ENCODE measurements at places on chromosomes 7 and 10.

- no peak for DNase-seq
Observed at GRCh38 chr10:95688648-95689047, 5.1 kb downstream of the TCTN3 start.

DNA sequence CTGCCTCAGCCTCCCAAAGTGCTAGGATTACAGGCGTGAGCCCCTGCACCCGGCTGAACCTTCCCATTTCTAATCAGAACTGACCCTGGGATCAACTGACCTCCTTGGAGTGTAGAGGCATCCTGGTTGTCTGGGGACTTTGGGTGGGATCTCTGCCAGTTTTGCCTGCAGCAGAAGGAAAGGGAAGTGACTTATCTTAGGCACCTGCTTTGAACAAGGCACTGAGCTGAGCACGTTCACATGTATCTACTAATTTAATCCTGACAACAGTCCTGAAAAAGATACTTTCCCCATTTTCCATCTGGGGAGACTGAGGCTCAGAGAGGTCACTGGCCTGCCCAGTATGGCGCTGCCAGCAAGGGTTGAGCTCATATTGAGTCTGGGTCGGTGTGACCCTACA, 153.4 kb downstream of the CUX1 start:
- no peak for DNase-seq

DNA sequence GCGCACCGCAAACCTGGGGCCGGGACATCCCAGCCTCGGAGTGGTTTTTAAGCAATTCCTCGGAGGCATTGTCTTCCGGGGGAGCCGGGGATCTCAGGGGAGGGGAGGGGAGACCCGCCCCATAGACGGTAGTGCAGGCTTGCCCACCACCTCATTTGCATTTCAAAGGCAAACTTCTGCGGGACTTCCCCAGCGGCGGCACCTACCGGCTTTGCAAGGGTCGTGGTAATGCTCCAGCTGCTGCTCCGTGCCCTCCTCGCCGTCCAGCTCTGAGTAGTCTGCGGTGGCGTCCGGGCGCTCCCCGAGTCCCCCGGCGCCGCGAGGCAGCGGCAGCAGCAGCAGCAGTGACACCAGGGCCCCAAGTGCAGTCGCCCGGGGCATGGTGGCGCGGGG, 425 bp downstream of the TLL2 start:
- no peak for DNase-seq

DNA sequence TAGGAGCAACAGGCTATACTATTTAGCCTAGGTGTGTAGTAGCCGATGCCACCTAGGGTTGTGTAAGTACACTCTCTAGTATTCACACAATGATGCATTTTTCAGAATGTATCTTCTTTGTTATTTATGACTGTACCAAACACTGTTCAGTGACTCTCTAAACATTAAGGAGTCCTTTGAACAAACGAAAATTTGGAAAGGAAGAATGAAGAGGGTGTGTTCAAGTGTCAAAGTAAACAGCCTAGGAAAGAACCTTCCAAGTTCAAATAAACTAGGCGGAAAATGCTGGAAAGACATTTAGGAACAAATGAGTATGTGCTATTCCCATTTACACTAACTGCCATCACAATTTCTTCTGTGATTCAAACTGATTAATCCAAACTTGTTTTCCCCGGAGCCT, 142.4 kb downstream of the CHCHD3 start:
- no peak for DNase-seq

- DNase-seq, result no peak
Observed at GRCh38 chr10:60497364-60497763, 107.7 kb upstream of the ANK3 start.

GRCh38 chr10:126062131-126063032, 166.0 kb downstream of the FANK1 start:
- no peak for DNase-seq

DNA sequence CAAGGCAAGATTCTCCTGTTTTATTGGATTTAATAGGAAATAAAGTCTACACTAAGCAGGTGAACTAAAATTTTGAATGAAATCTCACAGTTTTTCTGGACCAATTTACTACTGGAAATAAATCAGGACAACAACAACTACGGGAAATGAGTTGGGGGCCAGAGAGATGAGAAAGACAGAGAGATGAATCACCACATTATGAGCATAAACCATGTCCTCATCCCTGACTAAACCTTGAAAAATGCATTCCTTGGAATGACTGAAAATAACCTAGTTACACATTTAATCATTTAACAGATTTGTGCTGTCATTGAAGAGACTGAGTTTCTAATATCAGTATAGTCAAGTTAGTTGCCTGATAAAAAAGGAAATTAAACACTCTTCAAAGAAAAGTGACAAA, 608.4 kb upstream of the KCND2 start:
- no peak for DNase-seq

GRCh38 chr10:109393425-109393824, 529.9 kb downstream of the XPNPEP1 start:
- no peak for DNase-seq

- no peak for DNase-seq
Observed at GRCh38 chr7:114939484-114940097, 17.7 kb downstream of the MDFIC start.

DNA sequence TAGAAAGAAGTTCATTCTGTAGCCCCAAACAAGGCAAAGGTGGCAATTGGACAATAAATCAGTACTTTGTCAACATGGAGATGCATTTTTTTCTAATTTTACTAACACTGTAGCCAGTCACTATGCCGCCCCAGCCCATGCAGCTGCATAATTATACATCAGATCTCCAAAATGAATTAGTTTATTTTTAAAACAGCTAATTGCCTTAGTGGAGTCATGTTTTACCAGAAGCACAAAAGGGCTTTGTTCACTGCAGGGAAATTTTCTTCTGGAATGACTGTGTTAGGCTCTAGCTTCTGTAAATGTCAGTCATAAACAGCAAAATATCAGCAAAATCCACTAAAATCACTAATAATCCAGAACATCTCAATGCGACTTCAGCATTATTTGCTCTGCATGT, 20.1 kb upstream of the HDAC9 start:
- no peak for DNase-seq

- no peak for DNase-seq
Observed at GRCh38 chr10:47361293-47361692, 13.1 kb downstream of the RBP3 start.

- DNase-seq, result no peak
Observed at GRCh38 chr10:78025685-78026364, 3.5 kb downstream of the POLR3A start.

DNA sequence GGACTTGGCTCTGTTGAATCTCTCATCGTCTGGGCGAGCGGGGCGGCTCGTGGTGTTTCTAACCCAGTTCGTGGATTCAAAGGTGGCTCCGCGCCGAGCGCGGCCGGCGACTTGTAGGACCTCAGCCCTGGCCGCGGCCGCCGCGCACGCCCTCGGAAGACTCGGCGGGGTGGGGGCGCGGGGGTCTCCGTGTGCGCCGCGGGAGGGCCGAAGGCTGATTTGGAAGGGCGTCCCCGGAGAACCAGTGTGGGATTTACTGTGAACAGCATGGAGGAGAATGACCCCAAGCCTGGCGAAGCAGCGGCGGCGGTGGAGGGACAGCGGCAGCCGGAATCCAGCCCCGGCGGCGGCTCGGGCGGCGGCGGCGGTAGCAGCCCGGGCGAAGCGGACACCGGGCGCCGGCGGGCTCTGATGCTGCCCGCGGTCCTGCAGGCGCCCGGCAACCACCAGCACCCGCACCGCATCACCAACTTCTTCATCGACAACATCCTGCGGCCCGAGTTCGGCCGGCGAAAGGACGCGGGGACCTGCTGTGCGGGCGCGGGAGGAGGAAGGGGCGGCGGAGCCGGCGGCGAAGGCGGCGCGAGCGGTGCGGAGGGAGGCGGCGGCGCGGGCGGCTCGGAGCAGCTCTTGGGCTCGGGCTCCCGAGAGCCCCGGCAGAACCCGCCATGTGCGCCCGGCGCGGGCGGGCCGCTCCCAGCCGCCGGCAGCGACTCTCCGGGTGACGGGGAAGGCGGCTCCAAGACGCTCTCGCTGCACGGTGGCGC, at the start of gene EN2:
Gene EN2 (plus strand): TSS at position 19 of the 767 bp plus-strand sequence. CDS start 249 bp downstream, at position 268.
- DNase-seq, result no peak

DNA sequence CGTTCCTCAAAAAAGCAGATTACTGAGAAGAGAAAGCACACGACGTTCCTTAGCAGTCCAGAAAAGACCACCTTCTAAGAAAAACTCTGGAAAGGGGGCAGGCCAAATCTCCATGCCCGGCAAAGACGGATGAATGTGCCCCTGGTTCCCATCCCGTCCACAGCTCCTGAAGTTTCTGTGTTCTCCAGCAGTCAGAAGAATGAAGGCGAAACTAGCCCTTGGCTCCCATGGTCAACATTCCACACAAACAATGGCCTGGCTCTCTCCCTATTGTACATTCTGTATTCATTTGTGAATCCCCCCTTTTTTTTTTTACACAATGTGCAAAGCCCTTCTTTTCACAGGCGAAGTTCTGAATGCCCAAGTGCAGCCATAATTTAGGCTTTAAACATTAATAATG, 5.3 kb downstream of the CTBP2 start:
- DNase-seq, result no peak

DNA sequence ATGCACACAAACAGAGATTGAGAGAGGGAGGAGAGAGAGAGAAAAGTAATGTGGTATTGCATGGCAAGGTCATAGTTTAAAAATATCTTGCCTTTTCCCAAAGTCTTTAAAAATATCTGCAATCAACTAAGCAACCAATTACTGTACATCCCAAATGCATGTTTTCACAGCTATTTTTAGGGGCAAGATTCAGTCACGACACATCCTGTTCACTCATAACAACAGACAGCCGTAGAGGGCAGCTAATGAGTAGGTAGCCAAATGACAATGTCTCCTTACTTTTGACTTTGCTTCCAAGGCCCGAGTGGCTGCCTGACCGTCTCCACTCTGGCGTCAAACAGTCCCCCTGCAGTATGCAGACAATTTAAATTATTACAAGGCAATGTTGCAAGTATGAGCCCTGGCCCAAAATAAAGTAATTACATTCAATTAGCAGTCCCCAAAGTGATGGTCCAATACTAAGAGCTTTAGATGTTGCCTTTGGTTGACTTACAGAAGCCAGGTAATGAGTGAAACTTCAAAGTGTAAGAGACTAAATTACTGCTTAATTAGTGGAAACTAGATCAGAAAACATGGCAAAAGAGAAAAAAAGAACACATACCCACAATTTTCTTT, 162.9 kb downstream of the MBL2 start:
- no peak for DNase-seq

DNA sequence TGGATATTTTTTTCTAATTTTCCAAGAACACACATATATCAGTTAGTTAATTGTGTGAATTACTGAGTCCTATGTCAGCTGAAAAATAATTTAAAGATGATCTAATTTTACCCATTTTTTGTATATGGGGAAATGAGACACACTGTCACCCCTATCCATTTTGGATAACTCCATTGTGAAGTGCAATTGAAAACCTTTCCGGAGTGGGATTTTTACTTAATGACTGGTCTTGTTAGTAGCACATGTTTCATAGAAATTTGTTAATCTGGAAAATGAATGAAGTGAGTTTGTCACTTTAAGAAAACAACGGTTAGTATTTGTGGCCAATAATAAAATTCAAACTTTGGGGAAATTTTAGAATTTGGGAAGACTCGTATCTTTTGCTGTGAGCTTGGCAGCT, 2.0 kb downstream of the GARS1 start:
- no peak for DNase-seq

DNA sequence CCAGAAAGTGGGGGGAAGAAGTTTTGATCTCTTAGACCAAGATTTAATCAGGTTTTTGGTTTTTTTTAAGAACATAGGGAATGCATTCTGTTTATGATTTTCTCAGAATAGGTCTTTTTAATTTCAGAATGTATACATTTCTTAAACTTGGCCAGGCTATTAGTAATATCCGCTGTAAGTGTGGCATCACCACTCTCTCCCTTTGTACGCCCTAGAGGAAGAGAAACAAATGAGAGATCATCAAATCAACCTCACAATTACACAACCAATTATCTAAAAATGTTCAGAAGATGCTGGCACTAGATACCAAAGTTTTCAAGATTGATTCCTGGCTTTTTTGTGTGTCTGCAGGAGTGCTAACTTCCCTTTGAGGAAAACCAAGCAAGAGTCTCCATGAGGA, 70.0 kb downstream of the KLF6 start:
- no peak for DNase-seq

- no peak for DNase-seq
Observed at GRCh38 chr10:113666682-113667252, 2.9 kb upstream of the NRAP start.

GRCh38 chr7:17971411-17971810, 31.1 kb upstream of the SNX13 start:
- no peak for DNase-seq

GRCh38 chr7:118793582-118793981, 569.1 kb downstream of the ANKRD7 start:
- DNase-seq, result no peak

- DNase-seq, result no peak
Observed at GRCh38 chr7:51645702-51646298, 329.2 kb upstream of the COBL start.

GRCh38 chr10:32958085-32959005, at the start of gene ITGB1:
ITGB1 (minus strand) TSS chr10:32958230; CDS start chr10:32935558, 22,672 bp downstream.
- peak; percentile 57 for DNase-seq

Measured in GF-D8 (cell line).